ENCODE measurements at places on chromosomes 12 and 14.

DNA sequence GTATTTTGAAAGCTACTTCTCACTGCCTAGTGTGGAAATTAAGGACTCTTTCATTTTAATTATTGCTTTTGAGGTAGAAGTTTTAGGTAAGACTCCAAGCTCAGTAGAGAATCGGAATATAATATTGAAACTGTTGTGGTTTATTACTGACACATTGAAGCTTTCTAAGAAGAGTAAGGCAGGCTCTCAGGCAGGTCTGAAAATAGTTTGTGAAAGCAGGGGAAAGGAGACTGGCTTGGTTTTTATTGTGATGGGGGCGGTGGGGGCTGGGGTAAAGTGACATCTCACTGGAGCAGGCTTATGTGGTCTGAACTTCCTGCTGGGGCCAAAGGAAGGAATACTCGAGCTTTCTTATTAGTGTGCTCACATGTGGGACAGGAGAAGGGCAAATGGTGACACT is 79.5 kb downstream of the OTOGL start:
- DNase-seq = no peak

GRCh38 chr12:48861111-48861510 is 4.6 kb downstream of the RND1 start:
- no peak for DNase-seq

DNA sequence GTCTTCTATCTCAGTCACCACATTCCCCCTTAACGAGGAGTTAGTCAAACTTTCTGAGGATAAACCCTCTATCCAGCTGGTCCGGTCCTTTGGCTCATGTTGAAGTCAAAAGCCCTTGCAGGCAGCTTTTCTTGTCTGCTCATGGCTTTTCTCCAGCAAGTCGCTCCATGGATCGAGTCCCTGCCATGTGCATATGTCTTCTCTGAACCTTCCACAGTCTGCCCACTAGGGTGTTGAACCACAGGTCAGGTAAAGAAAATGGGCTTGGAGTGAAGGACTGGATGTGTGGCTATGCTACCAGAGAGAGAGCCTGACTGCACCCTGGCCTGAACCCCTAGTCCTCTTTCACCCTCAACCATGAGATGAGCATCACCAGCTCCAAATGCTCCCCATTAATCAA is 22.8 kb downstream of the C14orf132 start:
- no peak for DNase-seq

DNA sequence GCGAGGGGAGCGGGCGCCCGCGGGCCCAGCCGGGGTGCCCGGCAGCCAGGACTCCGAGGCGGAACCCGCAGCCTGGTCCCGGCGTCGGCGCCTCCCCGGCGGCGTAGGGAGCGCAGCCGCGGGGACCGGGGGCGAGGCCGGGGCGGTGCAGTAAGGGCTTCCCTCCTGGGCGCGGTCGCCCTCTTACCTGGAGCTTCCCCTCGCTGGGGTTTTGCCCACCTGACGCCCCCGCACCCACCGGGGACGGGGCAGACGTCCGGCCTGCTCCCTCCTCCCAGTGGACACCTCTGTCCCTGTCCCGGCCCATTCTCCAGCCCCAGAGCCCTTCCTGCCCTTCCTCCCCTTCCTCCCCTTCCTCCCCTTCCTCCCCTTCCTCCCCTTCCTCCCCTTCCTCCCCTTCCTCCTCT is 413 bp upstream of the TUBA1C start:
- no peak for DNase-seq

- no peak for DNase-seq
Observed at GRCh38 chr12:5260591-5261086, 171.3 kb upstream of the NTF3 start.

DNA sequence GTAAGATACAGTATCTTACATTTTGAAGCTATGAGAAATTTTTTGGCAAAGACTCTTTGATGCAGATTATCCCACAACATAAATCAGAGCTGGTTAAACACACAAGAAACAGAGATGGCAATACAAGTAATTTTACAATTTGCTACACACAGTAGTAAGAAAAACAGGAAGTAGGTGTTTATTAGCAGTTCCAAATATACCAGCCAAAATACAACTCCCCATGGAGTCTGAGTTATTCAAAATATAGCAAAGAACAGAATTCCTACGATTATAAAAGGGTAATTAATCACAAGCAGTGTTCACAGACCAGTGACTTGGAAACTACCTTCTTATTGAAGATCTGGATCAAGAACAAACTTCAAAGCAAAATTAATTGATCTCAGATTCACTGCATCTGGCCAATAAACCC is 83.9 kb downstream of the BMP4 start:
- DNase-seq = no peak

DNA sequence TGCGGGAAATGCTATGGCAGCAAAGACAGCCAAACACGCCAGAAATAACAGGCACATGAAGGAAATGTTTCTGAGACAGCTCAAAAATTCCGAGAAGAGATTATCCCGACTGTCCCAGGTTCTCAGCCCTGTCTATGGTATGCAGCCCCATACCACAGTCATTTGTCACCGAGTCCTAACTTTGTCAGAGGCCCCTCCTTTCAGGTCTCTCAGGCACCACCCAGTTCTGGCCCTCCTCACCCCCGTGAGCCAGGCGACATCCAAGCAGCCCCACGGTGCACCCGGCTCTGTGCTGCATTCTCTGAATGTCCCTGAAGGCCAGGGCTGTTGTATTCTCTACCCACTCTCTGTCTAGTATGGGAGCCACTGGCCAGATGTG is 24.0 kb downstream of the SSH1 start:
- DNase-seq = no peak

- no peak for DNase-seq
Observed at GRCh38 chr12:114735680-114736374, 51.9 kb upstream of the TBX3 start.

DNA sequence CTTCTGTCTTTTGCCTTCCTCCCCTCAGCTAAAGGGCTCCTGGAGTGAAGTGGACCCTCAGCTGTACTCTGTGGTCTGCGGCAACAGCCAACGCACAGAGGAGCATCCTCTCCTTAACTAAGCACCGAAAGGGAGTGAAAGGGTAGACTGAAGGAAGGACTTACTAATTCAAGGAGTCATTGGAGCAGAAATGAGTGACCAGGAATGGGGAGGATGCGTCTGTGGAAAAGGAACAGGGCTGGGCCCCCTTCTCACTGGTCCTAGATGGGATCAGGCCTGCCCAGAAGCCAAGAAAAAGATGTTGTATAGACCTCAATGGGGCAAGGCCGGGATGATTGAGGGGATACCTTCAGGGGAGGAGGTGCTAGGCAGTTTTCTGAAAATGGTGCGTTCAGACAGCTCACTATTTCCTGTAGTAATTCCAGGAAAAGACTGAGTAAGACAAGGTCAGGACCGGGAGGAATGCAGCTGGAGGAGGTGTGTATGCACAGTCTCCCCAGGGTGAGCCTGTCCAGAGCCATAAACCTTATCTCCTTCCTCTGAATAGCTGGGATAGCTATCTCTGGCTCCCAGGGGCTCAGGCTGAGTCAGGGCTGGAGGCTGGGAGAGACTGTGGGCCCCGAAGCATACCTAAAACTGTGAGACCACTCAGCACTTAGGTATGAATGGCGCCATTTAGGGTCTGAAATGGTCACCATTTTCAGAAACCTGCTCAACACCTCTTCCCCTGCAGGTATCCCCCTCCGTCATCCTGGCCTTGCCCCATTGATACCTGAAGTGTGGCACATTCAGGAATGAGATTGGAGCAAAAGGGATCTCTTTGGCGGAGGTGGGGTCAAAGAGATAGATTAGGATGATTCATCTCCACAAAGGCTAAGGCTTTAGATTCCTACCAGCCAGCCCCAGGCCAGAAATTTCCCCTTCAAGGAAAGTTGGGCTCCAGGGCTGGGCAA is 20.2 kb upstream of the KRT8 start:
- no peak for DNase-seq

DNA sequence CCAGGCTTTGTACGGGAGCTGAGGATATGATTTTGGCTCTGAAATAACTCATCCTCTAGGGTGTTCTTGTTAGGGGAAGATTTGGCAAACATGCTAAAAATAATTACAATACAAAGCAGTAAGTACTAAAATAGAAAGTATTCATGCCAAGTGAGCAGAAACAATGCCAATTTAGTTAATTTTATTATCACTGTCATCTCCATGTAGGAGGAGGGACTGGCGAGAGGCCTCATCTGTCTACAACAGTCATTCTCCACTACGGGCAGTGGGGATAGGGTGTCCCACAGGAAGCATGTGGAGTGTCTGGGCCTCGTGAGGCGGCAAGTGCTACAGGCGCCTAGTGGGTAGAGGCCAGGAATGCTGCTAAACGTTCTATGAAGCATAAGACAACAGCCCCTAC is 3.3 kb downstream of the ISM2 start:
- DNase-seq = no peak

- DNase-seq = no peak
Observed at GRCh38 chr12:116373572-116374206, 96.2 kb upstream of the MED13L start.

GRCh38 chr12:82857911-82858533 is 171.3 kb downstream of the TMTC2 start:
- no peak for DNase-seq

- DNase-seq = no peak
Observed at GRCh38 chr14:92185559-92185958, 63.8 kb downstream of the CPSF2 start.

DNA sequence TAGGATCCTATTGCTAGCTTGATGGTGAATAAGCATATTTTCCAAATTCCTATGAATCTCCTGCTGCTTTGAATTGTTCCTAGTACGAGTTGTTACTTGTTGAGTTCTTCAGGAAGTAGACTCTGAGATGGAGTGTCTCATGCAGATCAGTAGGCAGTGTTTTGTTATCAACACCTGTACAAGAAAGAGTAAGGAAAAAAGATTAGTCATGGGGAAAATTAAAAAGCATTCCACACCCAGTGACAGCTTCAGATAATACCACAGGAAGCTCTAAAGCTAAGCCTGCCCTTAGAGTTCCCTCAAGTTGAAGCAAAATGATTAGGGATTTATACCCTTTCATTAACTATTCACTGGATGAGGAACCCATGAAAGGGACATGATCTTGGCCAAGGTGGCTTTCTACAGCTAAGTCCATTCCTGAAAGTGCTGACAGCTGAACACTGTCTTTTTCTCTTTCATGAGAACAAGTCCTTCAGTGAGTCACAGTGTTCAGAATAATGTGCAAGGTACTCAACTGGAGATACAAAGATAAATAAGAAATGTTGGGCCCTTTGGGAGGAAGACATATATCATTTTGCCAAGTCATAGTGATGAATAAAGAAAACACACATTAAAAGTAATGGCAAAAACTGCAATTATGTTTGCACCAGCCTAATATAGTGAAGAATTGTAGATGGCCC is 49.1 kb downstream of the CCER1 start:
- peak; percentile 66 for DNase-seq

GRCh38 chr14:59280961-59281360 is 92.5 kb downstream of the DAAM1 start:
- DNase-seq = no peak

DNA sequence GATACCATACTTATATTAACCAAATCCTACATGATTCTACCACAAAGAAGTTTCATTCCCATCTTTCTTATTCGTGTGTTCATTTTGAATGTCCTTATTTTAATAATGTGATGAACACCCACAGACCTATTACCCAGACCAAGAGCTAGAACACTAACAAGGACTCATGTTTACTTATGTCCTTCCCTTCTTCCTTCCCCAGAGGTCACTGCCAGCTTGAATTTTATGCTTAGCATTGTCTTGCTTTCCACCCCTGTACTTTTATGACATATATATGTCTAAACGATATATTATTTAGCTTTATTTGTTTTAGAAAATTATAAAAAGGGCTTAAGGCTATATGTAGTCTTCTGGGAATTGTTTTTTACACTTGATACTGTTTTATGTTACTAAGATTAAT is 238.6 kb downstream of the LRIG3 start:
- DNase-seq = no peak

DNA sequence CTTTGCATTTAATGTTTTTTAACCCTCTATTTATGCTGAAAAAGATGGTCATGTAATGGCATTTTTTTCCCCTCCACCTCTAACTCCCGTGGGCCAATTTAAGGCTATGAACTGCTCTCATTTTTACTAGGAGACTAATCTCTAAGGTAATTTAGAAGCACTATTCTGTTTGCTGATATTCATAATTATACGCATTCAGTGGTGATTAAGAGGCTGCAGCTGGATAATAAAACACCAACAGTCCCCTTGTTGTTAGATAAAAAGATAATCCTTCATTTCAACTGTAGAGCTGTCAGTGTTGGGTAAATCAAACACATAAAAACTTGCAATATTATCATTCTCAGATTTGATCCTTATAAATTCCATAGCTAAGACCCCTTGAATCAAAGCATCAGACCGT is 8.9 kb downstream of the MYO1H start:
- DNase-seq = no peak

DNA sequence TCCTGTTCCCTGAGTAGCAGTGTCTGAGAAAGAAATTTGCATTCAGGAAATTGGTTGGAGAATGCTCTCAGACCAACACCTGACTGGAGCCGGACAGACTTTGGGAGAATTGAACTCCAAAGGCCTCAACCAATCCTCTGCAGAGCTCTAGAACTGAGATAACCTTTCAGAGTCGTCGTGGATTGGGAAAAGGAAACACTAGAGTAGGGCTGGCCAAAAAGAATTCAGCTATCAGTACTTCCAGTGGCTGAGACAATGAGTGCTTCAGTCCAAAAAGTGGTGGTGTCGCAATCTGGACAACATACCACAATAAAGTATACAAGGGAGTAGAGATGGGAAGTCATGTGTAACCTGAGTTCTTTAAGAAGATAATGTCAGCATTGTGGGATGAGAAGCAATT is 377.1 kb downstream of the SLC16A7 start:
- DNase-seq = peak; percentile 81

DNA sequence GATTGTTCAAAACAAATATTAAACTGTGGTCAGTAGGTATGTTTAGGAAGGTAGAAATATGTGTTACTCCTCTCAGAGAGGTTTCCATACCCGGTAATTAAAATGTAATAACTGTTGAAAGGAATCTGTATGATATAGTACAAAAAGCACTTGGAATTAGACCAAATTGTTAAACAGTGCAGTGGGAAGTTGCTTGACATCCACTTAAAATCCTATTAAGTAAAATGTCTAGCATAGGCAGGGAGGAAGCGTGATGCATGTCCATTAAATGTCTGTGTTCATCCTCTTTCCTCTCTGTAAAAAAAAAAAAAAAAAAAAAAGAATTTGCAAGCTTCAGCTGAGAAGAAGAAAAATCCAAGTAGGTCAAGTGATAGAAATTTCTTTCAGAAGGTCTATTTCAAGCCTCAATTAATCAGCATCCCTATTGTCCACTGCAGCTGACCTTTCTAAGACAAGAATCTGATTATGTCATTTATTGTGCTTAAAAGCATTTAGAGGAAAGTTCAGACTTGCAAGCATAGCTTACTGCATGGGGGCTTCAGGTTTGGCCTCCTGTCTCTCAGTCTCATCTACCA is 265.6 kb upstream of the RGS6 start:
- DNase-seq = no peak

DNA sequence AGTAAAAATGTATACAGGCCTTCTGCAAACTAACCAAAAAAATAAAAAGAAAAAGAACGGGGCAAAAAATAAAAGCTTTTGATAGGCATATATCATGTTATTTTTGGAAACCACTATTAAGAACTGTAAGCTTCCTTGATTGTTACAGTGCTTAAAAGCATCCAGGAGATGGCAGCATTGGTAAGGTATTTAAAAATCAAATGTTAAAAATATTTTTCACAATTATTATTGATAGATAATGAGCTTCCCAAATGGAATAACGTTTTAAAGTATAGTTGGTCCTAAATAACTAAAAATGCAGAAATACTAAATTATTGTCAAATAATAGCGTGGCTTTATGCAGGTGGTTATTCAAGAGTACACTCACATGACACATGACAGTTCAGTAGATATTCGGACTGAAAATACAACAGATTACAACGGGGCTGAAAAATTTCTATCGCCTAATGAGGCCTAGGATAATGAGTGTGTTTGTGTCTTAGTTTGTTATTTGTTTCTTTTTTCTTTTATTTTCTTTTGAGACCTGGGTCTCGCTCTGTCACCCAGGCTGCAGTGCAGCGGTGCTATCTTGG is 127.2 kb upstream of the ATF7IP start:
- no peak for DNase-seq

Measured in keratinocyte (primary cell).